ENCODE measurements at places on chromosomes 6 and 20. TPM values are rescaled to one million over a fixed set of nuclear protein-coding genes. Genes with fewer than 3 reads are reported as not detected.

Gene TXLNB
- total RNA-seq, result not detected

Gene HSPA12B
- 0.35 TPM for total RNA-seq

Gene ZSCAN23
- total RNA-seq, result not detected

Gene CCN5
- 29.3 TPM for total RNA-seq

Gene XKR7
- not detected for total RNA-seq

Gene GDAP1L1
- total RNA-seq, result not detected

Gene GATA5
- total RNA-seq, result 0.75 TPM

Gene SLPI
- total RNA-seq, result 9.3 TPM

Gene CST2
- 0.32 TPM for total RNA-seq

Gene FABP7
- total RNA-seq, result not detected

Gene BMP5
- not detected for total RNA-seq

Gene GJA10
- not detected for total RNA-seq

Gene PTPRT
- not detected for total RNA-seq

Gene SAMD10
- not detected for total RNA-seq

Gene KIAA1755
- 0.08 TPM for total RNA-seq

Gene RAD21L1
- total RNA-seq, result 0.09 TPM

Gene PTCRA
- total RNA-seq, result not detected

Gene ADGB
- not detected for total RNA-seq

Gene TTLL9
- total RNA-seq, result 0.06 TPM

Gene ZBTB12
- total RNA-seq, result 5.3 TPM

Gene OVOL2
- 0.18 TPM for total RNA-seq

Gene UBD
- 0.46 TPM for total RNA-seq

Gene PLA2G7
- total RNA-seq, result 0.06 TPM

Gene SSTR4
- total RNA-seq, result 0.12 TPM

All from A549 treated with CORT108297 at 1 μM for 4 hours (cell line).